NCI-H146 (cell line): ENCODE measurements at places on chromosomes 7 and 10.

DNA sequence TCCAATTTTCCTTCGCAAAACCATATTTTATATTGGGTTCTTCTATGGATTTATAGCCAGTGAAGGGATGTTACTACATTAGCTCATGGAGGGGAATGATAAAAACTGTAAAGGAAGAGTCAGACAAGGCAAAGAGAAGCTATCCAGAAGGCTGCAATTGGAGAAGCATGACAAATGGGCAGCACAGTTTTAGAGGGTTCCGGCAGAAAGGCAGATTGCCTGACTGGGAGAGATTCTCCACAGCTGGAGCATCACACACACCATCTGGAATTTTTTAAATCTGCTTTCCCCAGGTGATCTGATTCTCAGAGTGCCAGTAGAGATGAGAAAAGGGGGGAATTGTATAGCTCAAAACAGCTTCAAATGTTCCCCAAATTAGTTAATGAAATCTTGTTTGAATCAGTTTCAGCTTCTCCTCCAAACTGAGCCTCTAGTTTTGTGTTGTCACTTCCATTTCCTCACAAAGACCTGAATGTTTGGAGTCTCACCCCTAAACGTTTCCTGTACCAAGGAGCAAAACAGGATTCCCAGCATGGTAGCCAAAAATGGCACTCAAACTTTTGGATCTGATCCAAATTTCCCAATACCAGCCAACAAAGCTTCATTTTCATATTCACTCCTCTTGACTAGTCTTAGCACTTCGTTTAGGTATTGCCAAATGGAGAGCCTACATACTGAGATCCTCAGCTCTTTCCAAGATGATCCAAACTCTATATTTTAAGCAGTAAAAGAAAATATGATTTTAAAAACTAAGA lies 177.5 kb downstream of the HPSE2 start:
- DNase-seq = no peak

- no peak for DNase-seq
Observed at GRCh38 chr7:86558680-86559501, 84.8 kb upstream of the GRM3 start.

DNA sequence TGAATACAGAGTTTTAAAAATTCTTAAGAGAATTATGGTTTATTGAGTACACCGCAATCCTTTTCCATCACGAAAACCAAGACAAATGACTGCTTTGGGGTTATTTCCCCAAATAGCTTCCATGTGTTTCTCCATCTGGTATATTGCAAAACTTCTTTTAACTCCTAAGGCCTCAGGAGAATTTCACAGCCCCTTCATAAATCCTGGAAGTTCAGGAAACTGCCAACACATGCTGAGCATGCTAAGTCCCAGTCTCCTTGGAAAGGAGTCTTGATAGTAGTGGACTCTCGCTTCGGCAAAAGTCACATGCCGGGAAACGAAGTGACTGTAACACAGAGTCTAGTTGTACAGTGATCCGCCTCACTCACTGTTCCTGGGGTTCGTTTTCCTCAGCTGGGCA lies 88.1 kb upstream of the RSU1 start:
- DNase-seq = no peak

DNA sequence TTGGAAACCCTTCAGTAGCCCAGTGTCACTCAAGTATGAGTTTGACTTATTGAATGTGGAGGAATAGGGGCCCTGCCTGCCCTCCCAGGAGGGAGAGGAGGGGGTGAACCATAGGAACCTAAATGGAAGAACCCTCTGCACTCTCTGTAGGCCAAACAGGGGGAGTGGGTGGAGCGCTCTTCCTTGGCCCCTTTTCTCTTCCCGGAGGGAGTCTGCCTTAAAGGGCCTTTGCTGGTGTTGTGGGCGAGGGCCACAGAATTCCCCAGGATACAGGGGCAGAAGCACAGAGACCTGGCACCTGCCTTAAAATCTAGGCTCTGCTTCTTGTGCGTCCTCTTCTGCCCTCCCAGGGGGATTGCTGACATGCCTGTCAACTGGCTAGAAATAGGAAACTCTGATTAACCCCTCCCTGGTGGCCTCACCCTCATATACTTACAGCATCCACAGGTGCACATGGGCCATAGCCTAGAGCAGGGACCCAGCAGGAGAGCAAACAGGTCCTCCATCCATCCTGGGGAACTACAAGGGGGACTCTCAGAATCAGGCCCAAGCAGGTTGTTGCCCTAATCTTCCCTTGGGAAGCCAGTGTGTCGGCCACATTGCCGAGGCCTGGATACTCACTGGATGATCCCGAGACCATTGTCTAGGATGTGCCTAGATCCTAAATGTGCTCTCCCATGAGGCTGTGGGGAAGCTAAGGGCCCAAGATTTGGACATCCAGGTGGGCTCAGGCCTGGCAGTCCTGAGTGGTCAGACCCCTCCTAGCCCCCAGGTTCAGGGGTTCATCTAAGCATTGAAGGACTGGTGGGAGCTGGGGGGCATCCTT lies 3.4 kb downstream of the TRIM8 start:
- DNase-seq = no peak

DNA sequence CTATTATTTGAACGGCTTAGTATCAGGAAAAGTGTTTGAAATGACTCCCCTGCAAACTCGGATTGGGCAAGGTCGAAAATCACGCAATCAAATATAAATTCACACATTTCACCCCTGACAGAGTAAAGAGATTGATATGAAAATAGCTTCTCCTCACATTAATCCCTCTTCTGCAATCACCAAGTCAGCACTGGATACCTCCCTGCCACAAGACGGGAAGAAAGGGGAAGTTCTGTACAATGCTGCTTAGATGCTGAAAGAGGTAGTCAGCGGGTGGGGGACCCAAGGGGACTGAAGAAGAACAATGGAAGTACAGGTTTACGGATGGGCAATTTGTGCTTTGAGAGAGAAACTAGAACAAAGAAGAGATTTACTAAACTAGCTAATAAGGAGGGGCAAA lies 72.0 kb upstream of the ANK3 start:
- DNase-seq = no peak

- DNase-seq = no peak
Observed at GRCh38 chr7:31102973-31103850, 51.1 kb downstream of the ADCYAP1R1 start.

- DNase-seq = no peak
Observed at GRCh38 chr7:150451097-150451793, 815 bp downstream of the GIMAP8 start.

DNA sequence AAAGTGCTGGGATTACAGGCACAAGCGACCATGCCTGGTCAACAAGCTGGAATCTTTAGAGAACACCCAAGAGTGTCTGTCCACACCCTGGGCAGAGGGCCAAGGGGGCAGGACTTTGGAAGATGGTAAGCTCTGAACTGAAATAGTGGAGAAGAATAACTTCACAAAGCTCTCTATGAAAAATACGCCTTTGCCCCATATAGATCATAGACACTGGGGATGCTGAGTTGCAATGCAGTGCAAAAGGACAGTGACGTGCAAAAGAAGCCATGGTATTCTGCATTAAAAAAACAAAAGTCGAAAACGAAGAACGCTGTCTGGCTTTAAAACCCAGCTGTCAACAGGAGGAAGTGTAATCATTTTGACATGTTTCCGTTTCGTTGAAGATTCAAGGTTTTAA lies 353.6 kb downstream of the CALN1 start:
- DNase-seq = no peak

DNA sequence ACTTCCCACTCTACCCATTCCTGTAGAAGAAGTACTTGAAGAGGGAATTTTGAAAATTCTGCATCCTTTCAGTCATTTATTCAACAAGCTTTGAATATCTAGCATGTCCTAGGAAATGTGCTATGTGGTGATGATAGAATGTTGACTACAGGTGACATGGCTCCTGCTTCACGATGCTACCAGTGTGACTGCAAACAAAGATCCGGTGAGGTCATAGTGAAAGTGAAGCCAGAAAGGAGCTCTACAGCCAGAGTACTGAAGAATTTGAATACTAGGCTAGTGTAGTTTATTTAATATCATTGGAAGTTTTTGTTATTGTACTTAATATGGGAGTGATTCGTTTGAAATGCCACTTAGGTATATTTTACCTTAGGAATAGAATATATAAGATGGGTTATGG lies 348.1 kb downstream of the TFEC start:
- DNase-seq = no peak

DNA sequence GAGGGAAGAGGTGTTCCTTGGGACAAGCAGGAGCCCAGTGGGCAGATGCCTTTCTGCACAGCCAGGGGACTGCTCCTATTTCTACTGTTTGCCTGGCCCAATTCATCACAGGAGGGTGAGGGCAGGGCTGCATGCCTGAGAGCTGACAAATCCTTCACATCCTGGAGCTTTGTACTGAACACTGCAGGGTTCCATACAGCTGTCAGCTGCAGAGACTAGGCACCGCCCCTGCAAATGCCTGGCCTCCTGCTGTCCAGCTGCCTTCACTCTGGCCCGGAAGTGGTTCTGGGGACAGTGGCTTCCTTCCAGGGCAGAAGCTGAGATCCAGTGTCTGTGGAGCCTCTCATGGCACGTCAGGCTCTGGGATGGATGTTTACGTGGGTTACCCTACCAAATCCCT lies 470.7 kb downstream of the DNAJB6 start:
- peak; percentile 43 for DNase-seq

DNA sequence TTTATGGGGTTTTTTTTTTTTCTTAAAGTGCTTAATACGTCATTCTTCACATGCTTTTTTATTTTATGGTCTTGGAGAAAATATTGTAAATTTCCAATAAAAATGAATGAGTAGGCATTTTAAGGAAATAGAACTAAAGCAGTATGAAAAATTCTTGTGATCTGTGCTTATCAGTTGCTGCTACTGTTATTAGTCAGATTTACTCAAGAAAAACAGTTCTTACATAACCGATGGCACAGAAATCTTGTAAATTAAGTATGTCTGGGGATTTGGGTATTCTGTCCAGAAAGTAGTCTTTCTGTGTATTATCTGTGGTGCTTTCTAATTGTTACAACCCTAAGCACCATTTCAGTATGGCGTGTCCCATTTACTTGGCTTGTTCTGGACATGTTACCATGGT lies 64.7 kb downstream of the LRGUK start:
- DNase-seq = no peak

DNA sequence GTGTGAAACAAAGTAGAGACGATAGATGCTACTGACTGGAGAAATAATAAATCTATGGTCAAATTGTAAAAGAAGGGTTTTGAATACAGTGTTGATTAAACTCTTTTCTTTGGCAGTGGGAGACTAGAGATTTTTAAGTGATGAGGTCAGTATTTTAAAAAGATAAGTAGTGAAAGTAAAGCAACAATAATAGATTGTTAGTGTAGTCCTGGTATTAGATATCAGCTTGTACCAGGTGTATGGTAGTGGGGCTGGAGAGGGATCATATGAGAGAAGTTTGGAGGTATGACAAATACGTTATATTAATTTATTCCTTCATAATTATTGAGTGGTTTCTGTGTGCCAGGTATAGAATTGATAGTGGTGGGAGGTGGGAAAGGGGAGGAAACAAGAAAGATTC lies 25.2 kb downstream of the PHTF2 start:
- no peak for DNase-seq
